ENCODE measurements at places on chromosomes 5 and 9. TPM values are rescaled to one million over a fixed set of nuclear protein-coding genes. Genes with fewer than 3 reads are reported as not detected.

DNA sequence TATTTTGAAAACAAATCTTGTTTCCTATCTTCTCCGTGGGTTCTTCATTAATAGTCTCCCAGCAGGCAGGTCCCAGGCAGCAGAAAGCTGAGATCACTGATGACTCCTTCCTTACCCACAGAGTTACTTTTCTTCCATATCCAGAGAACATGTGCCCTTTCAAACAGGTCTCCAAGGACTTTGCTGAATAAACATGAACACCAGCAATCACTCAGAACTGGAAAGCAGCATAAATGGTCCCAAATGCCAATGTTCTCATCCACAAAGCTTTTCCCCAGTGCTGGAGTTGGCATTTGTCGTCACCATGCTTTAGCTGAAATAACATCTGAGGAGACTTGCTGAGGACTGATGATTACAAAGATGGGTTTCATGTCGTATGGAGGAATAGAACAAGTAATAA, 134.0 kb downstream of the YIPF5 start:
- no peak overlapping the region for H3K4me3 ChIP-seq
- H3K4me1 ChIP-seq: no peaks in the 10 kb centered on the region
- H3K27me3 ChIP-seq: no peaks in the 10 kb centered on the region
- no peaks in the 10 kb centered on the region for H3K36me3 ChIP-seq
- no peak overlapping the region for H3K27ac ChIP-seq

DNA sequence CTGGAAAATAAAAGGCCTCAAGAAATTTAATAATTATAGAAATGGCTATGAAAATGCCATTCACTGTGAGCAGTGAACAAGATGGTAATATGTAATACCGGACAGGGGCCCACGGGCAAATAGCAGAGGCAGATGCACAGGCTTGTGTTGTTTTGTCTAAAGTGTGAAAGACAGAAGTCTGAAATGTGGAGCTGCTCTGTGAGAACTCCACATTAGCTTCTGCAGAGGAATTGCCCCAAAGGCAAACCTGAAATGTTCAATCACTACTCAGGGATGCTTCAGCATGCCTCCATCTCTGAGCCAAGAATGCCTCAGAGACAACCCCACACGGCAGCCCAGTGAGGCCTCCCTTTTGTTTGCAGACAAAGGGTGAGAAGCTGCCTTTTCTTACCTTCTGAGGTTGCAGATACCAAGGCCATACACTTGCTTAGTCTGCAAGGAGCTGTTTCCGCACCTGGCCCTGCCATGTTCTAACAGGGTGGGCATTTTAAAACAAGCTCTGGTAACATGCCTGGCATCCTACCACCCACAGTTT, 124.3 kb upstream of the CXCL14 start:
- no peaks in the 10 kb centered on the region for H3K27me3 ChIP-seq
- no peaks in the 10 kb centered on the region for H3K4me1 ChIP-seq
- H3K36me3 ChIP-seq: no peaks in the 10 kb centered on the region
- no peak overlapping the region for H3K27ac ChIP-seq
- no peak overlapping the region for H3K4me3 ChIP-seq

DNA sequence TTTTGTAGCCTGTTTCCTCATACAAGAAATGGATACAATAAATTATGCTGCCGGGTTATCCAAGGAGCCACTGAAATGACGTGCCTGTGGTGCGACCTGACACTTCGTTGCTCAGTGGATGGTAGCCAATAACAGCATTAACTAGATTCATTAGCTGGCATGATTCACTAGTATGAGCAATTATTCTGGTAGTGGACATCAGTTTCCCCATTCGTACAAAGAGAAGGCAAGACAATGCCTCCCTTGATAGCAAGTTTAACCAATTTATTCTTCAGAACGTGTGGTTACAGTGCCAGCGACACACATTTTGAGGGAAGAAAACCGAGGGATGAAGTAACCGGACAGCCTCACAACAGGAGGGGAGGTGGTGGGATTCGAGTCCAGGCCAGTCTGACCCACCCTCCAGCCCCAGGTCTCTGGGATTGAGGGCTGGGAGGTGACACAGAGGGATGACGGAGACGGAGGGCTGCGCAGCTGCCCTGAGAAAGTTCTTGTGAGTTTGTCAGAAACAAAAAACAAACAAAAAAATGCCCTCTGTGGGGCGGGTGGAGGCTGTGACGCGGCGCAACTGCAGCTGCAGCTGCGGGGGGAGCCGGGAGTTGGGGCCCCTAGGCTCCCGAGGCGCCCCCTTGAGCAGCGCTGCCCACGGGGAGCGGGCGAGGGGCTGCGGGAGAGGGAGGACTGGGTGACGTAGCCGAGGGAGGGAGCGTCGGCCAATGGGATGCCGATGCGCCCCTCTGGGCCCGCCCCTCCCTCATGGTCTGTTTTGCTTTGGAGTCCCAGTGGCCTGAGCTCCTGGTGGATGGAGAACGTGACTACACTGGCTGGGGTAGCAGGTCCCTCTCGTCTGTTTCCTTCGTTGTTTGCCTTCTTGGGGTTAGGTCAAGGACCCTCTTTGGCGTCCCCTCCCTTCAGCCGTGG, 10.9 kb downstream of the LHX2 start:
- H3K4me1 ChIP-seq: peaks cover 5% of the 10 kb centered on the region
- no peaks in the 10 kb centered on the region for H3K27me3 ChIP-seq
- no peak overlapping the region for H3K27ac ChIP-seq
- peak overlapping the region; percentile 17 for H3K4me3 ChIP-seq
- DNase-seq: peak; percentile 62
- H3K36me3 ChIP-seq: no peaks in the 10 kb centered on the region

The MTRR gene
- 57.6 TPM for total RNA-seq

GRCh38 chr9:34630402-34631154, 1.7 kb upstream of the ARID3C start:
- no peaks in the 10 kb centered on the region for H3K27me3 ChIP-seq
- peaks cover 16% of the 10 kb centered on the region for H3K4me1 ChIP-seq
- no peak overlapping the region for H3K4me3 ChIP-seq
- no peak overlapping the region for H3K27ac ChIP-seq
- no peak for DNase-seq

GRCh38 chr5:9452181-9452580, 93.7 kb downstream of the SEMA5A start:
- H3K27me3 ChIP-seq: no peaks in the 10 kb centered on the region
- no peak overlapping the region for H3K27ac ChIP-seq
- no peak overlapping the region for H3K4me3 ChIP-seq

- no peak for DNase-seq
- H3K36me3 ChIP-seq: no peaks in the 10 kb centered on the region
- H3K27me3 ChIP-seq: no peaks in the 10 kb centered on the region
- H3K27ac ChIP-seq: no peak overlapping the region
Observed at GRCh38 chr5:33657804-33658440, 217.2 kb downstream of the TARS1 start.

DNA sequence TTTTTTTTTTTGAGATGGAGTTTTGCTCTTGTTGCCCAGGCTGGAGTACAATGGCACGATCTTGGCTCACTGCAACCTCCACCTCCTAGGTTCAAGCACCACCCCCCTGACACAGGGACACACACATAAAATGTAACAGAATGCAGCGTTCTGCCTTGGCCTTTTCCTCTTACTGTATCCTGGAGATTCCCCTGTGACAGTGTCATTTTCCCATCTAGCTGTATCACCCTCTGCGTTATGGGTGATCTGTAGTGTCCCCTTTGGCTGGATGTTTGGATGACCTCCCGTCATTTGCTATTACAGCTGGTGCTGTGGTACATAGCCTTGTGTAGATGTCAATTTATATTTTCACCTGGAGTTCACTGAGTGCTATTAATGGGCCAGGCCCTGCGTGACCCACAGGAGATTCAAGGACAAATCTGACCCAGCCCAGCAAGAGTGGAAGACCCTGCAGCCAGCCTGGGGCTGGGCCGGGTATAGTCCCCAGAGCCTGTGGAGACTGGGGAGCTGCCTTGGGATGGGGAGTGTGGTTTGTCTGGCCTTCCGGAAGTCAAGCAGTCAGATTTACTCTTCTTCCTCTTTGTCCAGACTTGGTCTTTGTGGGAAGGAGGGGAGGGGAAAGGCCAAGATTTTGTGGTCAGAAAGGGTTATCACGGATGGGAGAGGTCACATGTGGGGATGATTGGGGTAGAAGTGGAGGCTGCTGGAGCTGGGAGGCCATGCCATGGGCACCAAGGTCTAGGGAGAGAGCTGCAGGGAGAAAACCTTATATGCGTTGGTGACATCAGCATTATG, 43.6 kb downstream of the ERGIC1 start:
- H3K27ac ChIP-seq: peak overlapping the region; percentile 9
- no peaks in the 10 kb centered on the region for H3K36me3 ChIP-seq
- no peaks in the 10 kb centered on the region for H3K27me3 ChIP-seq
- H3K4me3 ChIP-seq: no peak overlapping the region
- DNase-seq: no peak

DNA sequence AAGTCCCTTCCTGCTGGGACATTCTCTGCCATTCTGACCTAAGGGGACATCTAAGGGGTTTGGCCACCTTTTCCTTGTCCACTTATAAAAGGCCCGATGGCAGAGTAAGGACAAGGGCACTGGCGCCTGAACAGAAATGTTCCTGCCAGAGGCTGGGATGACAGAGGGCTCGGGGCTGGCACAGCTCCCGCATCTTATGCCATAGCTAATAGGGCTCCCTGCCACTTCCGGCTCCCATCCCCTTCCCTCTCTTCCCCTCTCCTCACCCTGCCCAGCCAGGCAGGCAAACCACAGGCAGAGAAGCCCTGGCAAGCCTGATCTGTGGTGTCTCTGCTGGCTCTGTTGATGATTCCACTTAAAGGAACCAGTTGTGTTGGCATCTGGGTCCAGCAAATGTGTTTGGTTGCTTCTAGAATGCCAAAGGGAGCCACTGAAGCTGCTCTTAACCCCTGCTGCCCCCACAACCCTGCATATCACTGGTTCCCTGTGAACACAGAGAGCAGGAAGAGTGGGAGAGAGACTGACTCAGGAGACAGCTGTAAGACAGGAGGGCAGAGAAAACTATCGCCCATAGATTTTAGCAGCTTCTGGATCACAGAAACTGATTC, 18.4 kb upstream of the ADRA1B start:
- H3K36me3 ChIP-seq: no peaks in the 10 kb centered on the region
- no peak overlapping the region for H3K27ac ChIP-seq
- no peaks in the 10 kb centered on the region for H3K4me1 ChIP-seq
- no peak for DNase-seq
- H3K27me3 ChIP-seq: no peaks in the 10 kb centered on the region

GRCh38 chr9:135226369-135227050, 139.0 kb downstream of the OLFM1 start:
- no peak overlapping the region for H3K4me3 ChIP-seq
- no peaks in the 10 kb centered on the region for H3K36me3 ChIP-seq
- DNase-seq: no peak
- no peak overlapping the region for H3K27ac ChIP-seq
- H3K4me1 ChIP-seq: no peaks in the 10 kb centered on the region

The LRRC19 gene
- total RNA-seq: not detected

DNA sequence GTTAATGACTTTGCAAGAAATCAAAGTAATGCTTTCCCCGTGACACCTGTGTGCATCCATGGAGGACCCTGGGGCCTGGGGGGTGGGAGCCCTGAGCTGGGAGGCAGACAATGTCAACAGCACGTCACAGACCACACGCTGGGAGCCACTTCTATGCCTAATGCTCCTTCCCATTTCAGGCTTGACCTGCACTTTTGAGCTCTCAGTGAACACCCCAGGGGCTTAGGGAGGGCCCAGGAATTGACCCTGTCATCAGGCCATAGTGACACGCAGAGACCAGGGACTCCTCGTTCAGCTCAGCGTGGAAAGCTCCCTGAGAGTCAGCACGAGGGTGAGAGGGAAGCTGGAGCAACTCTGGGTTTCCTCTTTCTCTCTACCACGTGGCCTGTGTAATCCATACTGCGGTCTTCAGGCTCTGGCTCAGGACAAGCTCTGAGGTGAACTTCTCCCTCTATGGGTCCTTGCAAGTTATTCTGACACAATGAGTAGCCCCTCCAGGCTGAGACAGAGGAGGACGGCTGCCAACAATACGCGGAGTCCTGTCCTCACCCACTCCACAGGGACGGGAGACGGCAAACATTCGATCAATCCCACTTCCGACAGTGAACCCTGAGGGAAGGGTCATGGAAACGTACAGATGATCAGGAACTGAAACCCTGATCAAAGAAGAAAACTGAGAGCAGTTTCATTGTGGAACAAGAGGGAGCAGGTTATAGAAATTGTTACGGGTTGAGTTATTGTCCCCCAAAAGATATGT, 130.8 kb upstream of the IRX4 start:
- no peak overlapping the region for H3K27ac ChIP-seq
- no peaks in the 10 kb centered on the region for H3K27me3 ChIP-seq
- H3K36me3 ChIP-seq: no peaks in the 10 kb centered on the region
- no peak overlapping the region for H3K4me3 ChIP-seq
- DNase-seq: no peak

The CTXN3 gene
- total RNA-seq: not detected

DNA sequence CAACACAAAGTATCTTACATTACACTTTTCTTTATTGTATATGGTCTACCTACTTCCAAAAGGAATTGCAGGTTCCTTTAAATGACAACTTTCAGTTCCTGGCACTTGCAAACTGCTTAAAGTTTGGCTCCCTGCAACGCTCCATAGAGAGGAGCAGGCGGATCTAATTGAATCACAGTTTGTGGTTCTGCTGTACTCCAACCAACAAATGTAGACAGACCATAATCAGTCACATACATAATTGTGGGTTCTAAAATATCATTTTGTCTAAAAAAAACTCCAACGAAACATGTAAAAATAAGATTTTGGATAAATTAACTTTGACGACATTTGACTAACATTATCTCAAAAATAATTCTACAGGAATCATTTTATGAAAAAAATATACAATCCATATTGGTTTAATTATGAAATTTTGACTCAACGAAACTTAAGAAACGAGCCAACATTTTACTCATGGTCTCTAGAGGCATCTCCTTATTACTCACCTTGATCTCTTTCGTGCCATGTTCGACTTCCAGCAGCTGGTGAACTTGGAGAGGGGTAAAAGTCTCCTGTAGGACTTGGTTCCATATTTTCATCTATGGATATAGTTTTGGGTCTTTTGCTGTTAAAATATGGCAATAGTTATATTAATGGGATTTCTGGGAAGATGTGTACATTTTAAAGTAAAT, 167.6 kb downstream of the NFIB start:
- DNase-seq: no peak
- H3K4me3 ChIP-seq: no peak overlapping the region
- no peaks in the 10 kb centered on the region for H3K4me1 ChIP-seq
- no peaks in the 10 kb centered on the region for H3K36me3 ChIP-seq
- no peaks in the 10 kb centered on the region for H3K27me3 ChIP-seq

GRCh38 chr5:178428341-178429155, 161.6 kb downstream of the COL23A1 start:
- no peak for DNase-seq
- no peaks in the 10 kb centered on the region for H3K36me3 ChIP-seq
- H3K4me1 ChIP-seq: no peaks in the 10 kb centered on the region

DNA sequence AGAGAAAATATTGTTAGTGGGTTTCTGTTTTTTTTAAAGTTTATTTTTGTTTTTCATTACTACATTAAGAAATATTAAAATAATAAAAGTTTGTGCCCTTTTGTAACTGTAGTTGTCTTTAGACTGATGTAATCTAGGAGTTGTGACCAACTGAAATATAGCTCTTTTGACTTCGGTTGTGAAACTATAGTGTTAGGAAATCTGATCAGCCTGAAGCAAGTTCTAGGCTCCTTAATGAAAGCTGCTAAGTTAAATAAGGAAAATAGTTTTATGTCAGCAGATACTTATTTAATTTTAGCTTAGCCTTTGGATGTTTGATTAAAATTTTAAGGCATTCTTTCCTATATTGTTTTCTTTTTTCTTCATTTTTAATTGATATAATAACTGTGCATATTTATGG, 14.2 kb downstream of the AP3S1 start:
- no peak overlapping the region for H3K4me3 ChIP-seq
- no peak overlapping the region for H3K27ac ChIP-seq
- no peaks in the 10 kb centered on the region for H3K36me3 ChIP-seq
- no peak for DNase-seq
